Activated CD8-positive, alpha-beta memory T cell treated with anti-CD3 and anti-CD28 coated beads for 1 hour (primary cell): ENCODE measurements at places on chromosomes 12 and 14.

DNA sequence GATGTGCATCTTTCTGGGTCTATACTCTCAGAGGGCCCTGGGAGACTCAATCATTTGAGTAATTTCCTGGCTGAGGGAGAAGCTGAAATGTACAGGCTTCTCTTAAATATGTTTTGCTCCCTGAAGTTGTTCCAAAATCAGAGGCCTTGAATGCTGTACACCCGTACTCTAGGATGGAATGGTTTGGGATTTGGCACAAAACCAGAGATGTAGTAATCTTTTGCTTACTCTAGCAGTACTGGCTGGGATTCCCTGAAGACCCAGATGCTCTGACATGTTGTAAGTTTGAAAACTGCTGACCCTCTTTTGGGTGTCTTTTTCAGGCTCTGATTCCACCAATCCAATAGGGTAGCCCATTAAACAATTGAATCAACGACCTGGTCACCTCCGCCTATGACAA is 10.4 kb downstream of the ACACB start:
- no peak for DNase-seq

GRCh38 chr14:56390859-56391258 is 188.7 kb upstream of the TMEM260 start:
- DNase-seq, result no peak

DNA sequence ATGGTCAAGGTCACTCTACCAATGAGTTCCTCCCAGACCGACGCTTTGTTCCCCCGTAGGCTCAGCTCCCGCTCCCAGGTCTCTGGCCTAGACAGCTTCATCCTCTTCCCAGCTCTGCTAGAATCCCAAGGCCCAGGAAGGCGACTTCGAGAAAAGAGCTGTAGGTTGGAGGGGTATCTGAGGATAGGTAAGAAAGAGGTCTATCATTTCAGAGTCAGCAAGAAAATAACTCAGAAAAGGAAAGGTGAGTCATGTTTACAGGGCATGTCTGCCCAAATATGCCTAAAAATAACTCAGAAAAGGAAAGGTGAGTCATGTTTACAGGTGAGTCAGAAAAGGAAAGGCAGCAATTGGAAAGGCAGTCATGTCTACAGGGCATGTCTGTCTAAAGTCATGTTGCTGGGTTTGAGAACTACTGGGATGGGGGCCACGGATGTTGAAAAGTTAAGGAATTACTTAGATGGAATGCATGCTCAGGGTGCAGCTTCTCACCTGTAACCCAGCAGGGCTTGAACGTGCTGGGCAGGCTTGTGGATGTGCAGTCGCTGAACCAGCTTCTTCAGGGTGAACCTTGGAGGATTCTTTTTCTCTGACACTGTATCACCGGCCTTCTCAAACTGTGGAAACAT is 12.2 kb downstream of the TEP1 start:
- no peak for DNase-seq

GRCh38 chr12:3871356-3871755 is 1.8 kb downstream of the PARP11 start:
- no peak for DNase-seq

DNA sequence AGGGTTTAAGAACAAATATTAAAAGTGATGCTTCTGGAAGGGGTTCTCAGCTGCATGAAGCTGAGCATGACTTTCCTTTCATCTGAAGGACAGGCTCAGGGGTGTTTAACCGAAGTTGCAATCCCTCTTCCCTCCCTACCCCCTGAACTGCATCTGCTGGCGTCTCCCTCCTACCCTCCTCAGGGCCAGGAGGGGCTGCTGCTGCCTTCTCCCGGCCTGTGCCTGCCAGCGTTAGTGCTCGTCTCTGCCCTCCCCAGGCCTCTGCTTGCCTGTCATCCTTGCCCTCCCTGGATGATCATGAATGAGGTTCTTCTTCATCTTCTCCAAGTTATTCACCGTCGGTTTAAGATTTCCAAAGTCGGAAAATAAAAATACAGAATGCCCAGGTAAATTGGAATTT is 12.2 kb downstream of the SMOC1 start:
- no peak for DNase-seq

- no peak for DNase-seq
Measured at GRCh38 chr14:88535149-88535548, 19.7 kb downstream of the PTPN21 start.

- DNase-seq, result no peak
Measured at GRCh38 chr14:82414853-82415539, 881.3 kb upstream of the SEL1L start.

- DNase-seq, result no peak
Measured at GRCh38 chr12:114274131-114274530, 131.8 kb downstream of the TBX5 start.

GRCh38 chr12:19891936-19892591 is 452.8 kb downstream of the AEBP2 start:
- DNase-seq, result no peak

DNA sequence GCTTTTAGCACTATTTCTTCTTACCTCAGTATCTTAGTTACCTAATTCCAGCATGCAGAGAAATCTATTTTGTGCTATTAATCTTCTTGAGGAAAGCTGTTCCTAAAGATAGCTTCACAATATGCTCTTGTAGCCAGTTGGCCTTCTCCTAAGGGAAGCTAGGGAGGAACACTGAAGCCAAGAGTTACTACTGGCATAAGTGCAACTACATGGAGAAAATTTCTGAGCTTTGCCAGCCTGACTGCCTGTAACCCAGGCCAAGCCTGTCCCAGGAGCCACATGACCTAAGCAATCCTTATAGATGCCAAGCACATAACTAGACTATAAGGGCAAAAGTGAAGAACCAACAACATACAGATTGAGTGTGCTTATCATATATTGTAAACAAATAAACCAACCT is 890.2 kb downstream of the FLRT2 start:
- no peak for DNase-seq

DNA sequence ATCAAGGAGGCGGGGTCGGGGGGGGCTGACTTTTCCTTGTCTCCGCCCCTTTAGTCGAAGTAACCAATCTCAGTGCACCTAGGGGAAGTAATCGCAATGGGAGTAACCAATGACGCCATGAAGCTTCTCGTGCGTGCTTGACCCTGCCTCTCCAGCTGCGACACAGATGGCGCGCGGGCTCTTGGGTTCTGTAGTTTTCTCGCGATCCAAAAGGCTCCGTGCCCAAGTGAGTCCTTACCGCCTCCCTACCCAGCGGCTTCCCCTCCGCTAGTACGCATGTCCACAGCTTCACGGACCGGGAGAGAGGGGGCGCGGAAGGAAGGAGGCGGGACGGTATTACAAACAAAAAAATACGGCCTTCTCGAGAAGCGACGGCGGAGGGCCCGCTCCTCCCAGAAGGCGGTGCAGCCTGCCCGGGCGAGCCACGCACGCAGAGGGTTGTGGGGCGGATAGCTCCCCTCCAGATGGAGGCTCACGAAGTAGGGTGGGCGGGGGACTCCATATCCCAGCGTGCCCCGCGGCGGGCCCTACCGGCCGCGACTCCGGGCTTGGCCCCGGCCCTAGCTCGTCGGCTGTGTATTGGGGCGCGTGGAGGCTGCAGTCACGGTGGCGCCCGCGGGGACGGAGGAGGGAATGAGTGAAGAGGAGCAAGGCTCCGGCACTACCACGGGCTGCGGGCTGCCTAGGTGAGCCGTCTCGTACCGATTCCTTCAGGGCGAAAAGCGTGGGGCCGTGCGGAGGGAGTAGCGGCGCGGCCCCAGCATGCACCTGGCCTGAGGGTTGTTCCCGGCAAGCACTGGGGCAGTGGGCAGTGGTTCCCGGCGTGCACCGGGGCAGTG is at the start of gene TARBP2:
Gene TARBP2 (plus strand): TSS at position 508 of the 839 bp plus-strand sequence. CDS start 126 bp downstream, at position 634.
- DNase-seq, result peak; percentile 97

DNA sequence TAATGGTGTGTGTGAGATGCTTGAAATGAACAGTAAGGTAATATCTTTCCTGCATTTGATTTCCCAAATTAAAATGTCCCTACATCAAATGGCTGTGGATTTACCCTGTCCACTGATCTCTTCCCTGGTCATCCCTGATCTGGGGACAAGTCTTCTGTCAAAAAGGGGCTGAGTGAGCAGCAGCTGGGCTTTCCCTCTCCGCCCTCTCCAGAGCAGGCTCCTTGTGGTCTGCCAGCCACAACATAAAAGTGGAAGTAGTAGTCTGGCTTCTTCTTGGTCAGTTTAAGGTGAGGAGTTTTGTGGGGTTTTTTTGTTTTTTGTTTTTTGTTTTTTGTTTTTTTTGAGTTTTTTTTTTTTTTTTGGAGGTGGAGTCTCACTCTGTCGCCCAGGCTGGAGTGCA is 25.2 kb upstream of the PLXNC1 start:
- no peak for DNase-seq

GRCh38 chr12:85805654-85806053 is 30.6 kb downstream of the RASSF9 start:
- DNase-seq, result no peak

DNA sequence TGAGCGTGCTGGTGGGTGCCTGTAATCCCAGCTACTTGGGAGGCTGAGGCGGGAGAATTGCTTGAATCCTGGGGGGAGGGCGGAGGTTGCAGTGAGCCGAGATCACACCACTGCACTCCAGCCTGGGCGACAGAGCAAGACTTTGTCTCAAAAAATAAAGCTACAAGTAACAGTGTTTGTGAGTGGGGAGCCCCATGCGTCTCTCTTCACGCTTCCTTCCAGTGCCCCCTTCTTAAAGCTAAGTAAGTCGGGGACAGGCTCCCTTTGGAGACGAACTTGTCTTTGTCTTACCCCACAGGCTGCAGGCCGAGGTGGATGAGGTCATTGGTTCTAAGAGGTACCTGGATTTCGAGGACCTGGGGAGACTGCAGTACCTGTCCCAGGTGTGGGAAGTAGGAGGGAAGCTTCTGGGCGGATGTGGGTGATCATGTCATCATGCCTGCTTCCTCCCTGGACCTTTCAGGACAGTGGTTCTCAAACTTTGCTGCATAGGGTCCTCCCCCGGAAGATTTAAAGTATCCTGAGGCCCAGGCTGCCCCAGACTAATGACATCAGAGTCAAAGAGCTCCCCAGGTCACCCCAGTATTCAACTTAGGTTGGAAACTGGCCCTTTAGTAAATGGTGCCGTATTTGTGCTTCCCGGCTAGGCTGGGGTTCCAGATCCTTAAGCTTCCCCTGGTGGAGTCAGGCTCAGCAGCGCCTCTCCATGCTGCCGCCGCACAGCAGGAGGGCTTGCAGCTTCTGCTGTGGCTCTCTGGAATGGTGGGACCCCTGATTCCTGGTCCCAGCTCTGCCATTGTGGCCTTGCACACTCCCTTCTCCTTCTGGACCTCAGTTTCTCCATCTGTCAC is 37.1 kb downstream of the CYP46A1 start:
- DNase-seq, result no peak

DNA sequence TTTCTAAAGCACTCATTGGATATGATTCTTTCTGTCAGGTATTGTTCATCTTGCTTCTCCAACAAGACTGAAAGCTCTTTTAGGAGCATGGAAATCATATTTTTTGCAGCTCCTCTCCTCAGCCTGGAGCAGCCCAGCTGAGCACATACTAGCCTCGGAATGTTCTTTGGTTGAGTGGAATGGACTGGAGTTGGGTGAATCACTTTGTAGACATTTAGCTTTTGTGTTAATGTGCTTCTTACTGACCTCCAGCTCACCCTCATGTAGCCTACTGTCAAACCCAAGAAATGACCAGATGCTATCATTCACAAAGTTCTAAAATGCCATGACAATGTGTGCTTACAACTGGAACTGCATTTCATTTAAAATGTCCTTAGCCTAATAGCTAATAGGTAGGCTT is 161.1 kb downstream of the NUAK1 start:
- DNase-seq, result no peak

- DNase-seq, result no peak
Measured at GRCh38 chr12:120719072-120719471, 6.6 kb upstream of the ACADS start.

GRCh38 chr12:127830065-127830460 is 436.9 kb upstream of the TMEM132C start:
- DNase-seq, result no peak

GRCh38 chr12:11798856-11799501 is 149.5 kb downstream of the ETV6 start:
- DNase-seq, result no peak

DNA sequence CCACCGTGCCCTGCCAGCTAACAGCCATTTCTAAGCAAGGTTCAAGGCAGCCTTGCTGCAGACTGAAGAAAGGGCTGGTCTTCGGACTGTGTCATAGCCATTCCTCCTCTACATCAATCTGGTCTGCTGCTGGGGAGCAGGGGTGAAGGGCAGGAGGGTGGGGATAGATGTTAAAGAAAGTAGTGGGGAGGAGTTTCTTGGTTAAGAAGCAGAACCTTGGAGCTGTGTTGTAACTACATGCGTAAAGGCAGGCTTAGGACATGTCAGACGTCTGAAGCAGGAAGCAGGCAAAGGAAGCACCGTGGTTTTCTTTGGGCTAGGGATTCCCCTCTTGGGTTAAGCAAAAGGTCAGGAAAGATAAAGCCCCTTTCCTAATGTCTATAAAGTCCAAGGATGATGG is 18.1 kb upstream of the NEK9 start:
- no peak for DNase-seq

DNA sequence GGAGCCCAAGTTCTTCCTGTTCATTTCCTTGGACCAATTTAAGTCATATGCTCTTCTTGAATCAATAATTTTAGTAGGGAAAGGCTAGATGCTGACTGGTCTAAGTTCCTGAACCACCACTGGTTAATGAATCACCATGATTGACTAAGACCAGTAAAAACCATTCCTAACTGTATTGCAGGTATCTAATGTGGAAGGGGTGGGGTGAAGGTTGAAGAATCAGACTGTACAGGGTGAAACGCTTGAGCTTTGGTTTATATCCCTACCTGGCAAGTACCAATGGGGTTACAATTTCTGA is 100.1 kb downstream of the DYRK2 start:
- DNase-seq, result no peak

GRCh38 chr12:29858270-29858786 is 74.6 kb upstream of the TMTC1 start:
- no peak for DNase-seq

DNA sequence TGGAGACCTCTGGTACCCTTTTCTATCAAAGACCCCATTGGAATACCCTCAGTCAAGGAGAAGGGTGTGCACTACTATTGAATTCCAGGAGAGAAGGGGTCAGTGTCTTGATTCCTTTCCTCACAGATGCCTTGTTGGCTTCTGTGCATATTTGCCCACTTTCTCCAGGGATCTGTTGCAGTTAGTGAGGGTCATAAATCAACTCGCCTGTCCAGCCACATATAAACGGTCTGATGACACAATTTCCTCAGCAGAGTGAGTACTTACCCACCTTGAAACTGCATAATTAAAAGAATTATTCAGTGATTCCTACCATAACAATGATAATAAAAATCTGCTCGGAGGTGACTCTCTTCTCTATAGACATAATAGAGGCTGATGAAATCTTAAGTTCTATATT is 13.9 kb upstream of the DCD start:
- no peak for DNase-seq

- no peak for DNase-seq
Measured at GRCh38 chr14:91927800-91928199, 19.7 kb downstream of the FBLN5 start.

DNA sequence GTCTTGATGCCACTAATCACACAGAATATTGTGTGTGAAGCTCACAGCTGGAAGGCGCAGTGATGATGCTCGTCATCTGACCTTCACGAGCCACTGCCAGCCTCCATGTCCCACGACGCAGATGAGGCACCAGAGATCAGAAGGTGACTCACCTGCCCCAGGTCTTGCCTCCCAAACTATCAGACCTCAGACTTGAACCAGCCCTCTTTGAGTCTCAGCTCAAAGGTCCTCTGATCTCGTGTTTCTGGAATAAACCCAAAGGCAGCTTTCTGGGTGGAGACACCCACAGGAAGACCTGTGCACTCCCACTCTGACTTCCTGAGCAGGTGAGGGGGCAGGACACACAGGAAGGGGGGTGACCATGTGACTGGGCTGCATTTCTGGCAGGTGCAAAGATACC is 19.6 kb upstream of the CHGA start:
- DNase-seq, result no peak
